ENCODE measurements at places on chromosomes 11 and 22. TPM values are rescaled to one million over a fixed set of nuclear protein-coding genes. Genes with fewer than 3 reads are reported as not detected.

The TSPAN18 gene
- 9.2 TPM for total RNA-seq

The ROBO4 gene
- total RNA-seq = 11.0 TPM

The BTBD18 gene
- total RNA-seq = not detected

The GAL3ST1 gene
- total RNA-seq = 18.3 TPM

The C11orf97 gene
- total RNA-seq = 0.80 TPM

The C22orf23 gene
- total RNA-seq = 0.76 TPM

The PRG2 gene
- not detected for total RNA-seq

The DEPDC7 gene
- total RNA-seq = 4.2 TPM

The CSNK2A3 gene
- 4.3 TPM for total RNA-seq
